ENCODE measurements at places on chromosomes 6 and 20. TPM values are rescaled to one million over a fixed set of nuclear protein-coding genes. Genes with fewer than 3 reads are reported as not detected.

The GCNT2 gene
- 5.0 TPM for total RNA-seq

The DEFB125 gene
- not detected for total RNA-seq

The NCOA6 gene
- 32.3 TPM for total RNA-seq

The NFATC2 gene
- 68.8 TPM for total RNA-seq

The PDYN gene
- total RNA-seq = not detected

The PRPH2 gene
- not detected for total RNA-seq

- H3K4me1 ChIP-seq = peaks cover 24% of the 10 kb centered on the region
- H3K27ac ChIP-seq = peak overlapping the region; percentile 83
These were observed 35.8 kb upstream of the SHLD1 start for GRCh38 chr20:5714261-5715041.

- H3K27me3 ChIP-seq = no peaks in the 10 kb centered on the region
- H3K4me1 ChIP-seq = no peaks in the 10 kb centered on the region
- no peaks in the 10 kb centered on the region for H3K36me3 ChIP-seq
- H3K27ac ChIP-seq = no peak overlapping the region
These were observed 87.5 kb downstream of the DACT2 start for GRCh38 chr6:168232062-168232461.

- no peak for DNase-seq
- peaks cover 85% of the 10 kb centered on the region for H3K4me1 ChIP-seq
- H3K27ac ChIP-seq = peak overlapping the region; percentile 82
- no peaks in the 10 kb centered on the region for H3K27me3 ChIP-seq
- H3K36me3 ChIP-seq = peaks cover 11% of the 10 kb centered on the region
- peak overlapping the region; percentile 55 for H3K4me3 ChIP-seq
These were observed 95.6 kb downstream of the JARID2 start for GRCh38 chr6:15341311-15342001.

- peaks cover 34% of the 10 kb centered on the region for H3K4me1 ChIP-seq
- peaks cover 26% of the 10 kb centered on the region for H3K36me3 ChIP-seq
- H3K27ac ChIP-seq = peak overlapping the region; percentile 81
- no peaks in the 10 kb centered on the region for H3K27me3 ChIP-seq
- DNase-seq = peak; percentile 54
These were observed 1.4 kb upstream of the CEP43 start for GRCh38 chr6:166997768-166998255.

DNA sequence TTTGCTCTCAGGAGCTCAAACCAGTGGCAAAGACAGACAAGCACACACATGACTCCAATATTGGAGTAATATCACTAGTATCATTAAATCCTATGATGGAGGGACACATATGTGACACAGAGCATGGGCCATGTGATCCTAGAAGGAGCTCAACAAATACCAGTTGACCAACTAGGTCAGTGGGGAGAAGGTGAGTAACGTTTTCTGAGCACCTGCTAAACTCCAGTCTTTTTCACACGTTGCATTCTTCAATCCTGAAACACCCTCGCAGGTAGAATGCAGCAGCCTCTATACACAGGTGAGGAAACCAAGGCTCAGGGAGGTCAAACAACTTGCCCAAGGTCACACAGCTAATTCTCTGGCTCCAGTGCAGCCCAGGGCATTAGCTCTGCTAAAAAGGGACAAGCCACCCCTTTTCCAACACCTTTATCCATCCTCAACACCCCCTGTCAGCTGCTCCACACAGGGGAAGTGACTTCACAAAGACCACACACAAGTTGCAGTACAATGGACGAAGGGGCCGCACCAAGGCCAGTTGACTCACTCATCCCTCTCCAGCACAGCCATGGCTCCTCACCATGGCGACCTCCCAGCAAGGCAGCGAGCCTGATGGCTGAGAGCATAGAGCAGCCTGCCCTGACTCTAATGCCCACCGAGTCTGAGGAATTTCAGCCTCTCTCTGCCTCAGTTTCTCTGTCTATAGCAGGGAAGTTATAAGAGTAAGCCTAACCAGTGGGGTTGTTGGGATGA is 4.4 kb downstream of the CAPN11 start:
- H3K36me3 ChIP-seq = no peaks in the 10 kb centered on the region
- no peak overlapping the region for H3K27ac ChIP-seq
- no peak overlapping the region for H3K4me3 ChIP-seq
- no peak for DNase-seq

GRCh38 chr20:48866936-48867335 is 39.1 kb upstream of the PREX1 start:
- peaks cover 5% of the 10 kb centered on the region for H3K4me1 ChIP-seq
- no peak for DNase-seq
- no peak overlapping the region for H3K4me3 ChIP-seq
- H3K36me3 ChIP-seq = no peaks in the 10 kb centered on the region

DNA sequence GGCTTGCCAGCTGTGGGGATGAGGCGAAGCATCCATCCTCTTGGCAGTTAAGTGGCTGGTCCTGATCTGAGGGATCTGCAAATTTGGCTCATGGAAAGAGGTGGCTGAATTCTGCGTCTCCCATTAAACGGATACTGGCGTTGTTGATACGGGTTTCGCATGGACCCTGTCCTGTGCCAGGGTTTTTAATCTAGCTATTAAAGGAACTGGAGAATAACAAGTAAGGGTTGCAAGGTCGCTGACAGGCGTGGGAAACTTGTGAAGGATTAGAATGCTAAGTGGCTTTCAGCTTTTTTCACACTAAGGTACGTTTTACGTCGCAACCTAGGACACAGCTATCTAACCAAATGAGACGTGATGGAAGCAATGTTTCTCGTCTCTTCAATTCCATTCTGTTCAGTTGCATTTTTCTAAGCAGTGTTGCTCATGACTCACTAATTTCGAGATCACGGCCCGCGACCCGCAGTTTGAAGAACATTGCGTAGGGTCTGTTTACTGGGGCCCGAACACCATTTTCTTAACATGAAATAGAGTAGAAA is 852 bp downstream of the GMNN start:
- DNase-seq = peak; percentile 22
- peak overlapping the region; percentile 99 for H3K4me3 ChIP-seq
- H3K4me1 ChIP-seq = peaks cover 37% of the 10 kb centered on the region
- peak overlapping the region; percentile 99 for H3K27ac ChIP-seq
- no peaks in the 10 kb centered on the region for H3K27me3 ChIP-seq

- peak overlapping the region; percentile 80 for H3K27ac ChIP-seq
- H3K27me3 ChIP-seq = no peaks in the 10 kb centered on the region
- peaks cover 64% of the 10 kb centered on the region for H3K36me3 ChIP-seq
These were observed 133.9 kb upstream of the NEDD9 start for GRCh38 chr6:11366183-11366933.

DNA sequence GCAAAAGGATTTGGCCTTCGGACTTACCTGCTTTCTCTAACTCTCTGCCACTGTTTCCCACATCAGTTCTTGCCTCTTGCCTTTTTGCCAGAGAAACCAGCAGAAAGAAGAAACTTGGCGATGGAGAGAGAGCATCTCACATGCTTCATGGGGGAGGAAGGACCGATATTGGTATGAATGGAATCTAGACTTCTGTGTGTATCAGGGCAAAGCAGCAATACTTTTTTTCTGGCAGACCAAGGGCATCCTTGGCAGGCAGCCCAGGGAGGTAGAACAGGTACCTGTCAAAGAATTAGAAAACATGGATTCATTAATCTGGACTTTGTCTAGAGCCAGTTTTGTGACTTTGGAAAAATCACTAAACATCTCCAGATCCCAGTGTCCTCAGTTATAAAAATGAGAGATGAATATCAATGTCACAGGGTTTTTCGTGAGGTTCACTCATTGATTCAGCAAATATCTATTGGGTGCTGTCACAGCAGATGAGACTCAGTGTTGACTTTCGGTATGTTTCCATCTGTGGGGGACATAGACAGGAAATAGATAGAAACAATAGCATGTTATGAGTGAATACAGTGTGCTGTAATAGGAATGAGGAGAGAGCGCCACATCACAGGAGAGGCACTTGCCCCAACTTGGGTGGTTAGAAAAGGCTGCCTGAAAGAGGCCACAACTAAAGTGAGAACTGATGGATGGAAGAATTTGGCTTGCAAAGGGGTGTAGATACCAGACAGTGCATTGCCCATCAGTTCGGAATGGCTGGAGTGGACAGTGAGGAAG is 114.1 kb downstream of the CD83 start:
- peaks cover 7% of the 10 kb centered on the region for H3K36me3 ChIP-seq
- no peak overlapping the region for H3K4me3 ChIP-seq
- no peaks in the 10 kb centered on the region for H3K27me3 ChIP-seq
- H3K4me1 ChIP-seq = peaks cover 18% of the 10 kb centered on the region

DNA sequence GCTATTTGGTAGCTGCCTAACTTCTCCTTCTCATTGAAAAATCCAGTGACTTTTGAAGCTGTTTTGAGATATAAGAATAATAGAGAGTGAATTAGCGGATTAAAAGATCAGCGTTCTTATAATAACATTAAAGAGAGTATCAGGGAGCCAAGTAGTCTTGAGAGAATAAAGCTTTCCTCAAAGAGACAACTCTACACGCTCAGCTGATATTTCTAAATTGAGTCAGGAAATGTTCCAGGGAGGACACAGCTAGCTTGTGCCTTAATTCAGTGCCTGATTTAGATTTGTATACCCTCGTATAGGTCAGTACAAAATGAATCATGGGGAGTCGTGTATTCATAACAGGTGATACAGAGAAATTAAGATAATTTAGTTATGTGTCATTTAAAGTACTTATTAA is 75.1 kb upstream of the QKI start:
- H3K27ac ChIP-seq = no peak overlapping the region
- H3K4me1 ChIP-seq = no peaks in the 10 kb centered on the region
- peaks cover 3% of the 10 kb centered on the region for H3K27me3 ChIP-seq
- no peaks in the 10 kb centered on the region for H3K36me3 ChIP-seq

GRCh38 chr6:26104457-26105108 is 17.4 kb downstream of the HFE start:
- peak overlapping the region; percentile 99 for H3K27ac ChIP-seq
- peaks cover 2% of the 10 kb centered on the region for H3K27me3 ChIP-seq
- H3K4me3 ChIP-seq = peak overlapping the region; percentile 84

- DNase-seq = no peak
- H3K27ac ChIP-seq = no peak overlapping the region
- H3K27me3 ChIP-seq = no peaks in the 10 kb centered on the region
- H3K36me3 ChIP-seq = no peaks in the 10 kb centered on the region
- H3K4me1 ChIP-seq = no peaks in the 10 kb centered on the region
- no peak overlapping the region for H3K4me3 ChIP-seq
These were observed 1097.1 kb downstream of the KIF16B start for GRCh38 chr20:15476186-15476585.

GRCh38 chr6:100665041-100665380 is 200.3 kb upstream of the SIM1 start:
- peaks cover 8% of the 10 kb centered on the region for H3K4me1 ChIP-seq
- no peak overlapping the region for H3K27ac ChIP-seq
- no peak for DNase-seq
- H3K4me3 ChIP-seq = no peak overlapping the region
- no peaks in the 10 kb centered on the region for H3K27me3 ChIP-seq

DNA sequence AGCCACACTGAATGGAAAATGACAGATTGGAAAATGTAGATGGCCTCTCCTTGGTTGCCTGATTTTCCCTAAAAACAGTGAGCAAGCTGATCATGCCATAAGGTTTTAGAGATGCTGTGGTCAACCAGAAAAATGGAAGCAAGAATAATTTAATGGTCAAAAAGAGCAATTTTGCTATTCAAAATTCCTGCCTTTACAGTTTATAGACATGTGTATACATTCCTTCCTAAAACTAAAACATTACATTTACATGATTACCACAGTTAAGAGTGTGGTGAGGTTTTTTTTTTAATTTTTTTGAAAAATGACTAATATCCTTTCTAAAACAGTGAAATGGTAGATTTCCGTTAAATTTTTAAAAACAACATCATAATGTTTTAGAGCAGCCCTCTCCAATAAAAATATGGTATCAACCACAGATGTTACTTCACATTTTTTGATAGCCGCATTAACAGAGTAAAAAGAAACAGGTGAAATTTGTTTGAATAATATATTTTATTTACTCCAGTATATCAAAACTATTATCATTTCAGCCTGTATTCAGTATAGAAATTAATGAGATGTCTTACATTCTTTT is 407.0 kb upstream of the SOX4 start:
- peaks cover 15% of the 10 kb centered on the region for H3K4me1 ChIP-seq
- no peaks in the 10 kb centered on the region for H3K27me3 ChIP-seq
- no peak overlapping the region for H3K27ac ChIP-seq
- H3K36me3 ChIP-seq = no peaks in the 10 kb centered on the region

- DNase-seq = no peak
- H3K36me3 ChIP-seq = no peaks in the 10 kb centered on the region
- peaks cover 8% of the 10 kb centered on the region for H3K4me1 ChIP-seq
- no peak overlapping the region for H3K27ac ChIP-seq
- peaks cover 25% of the 10 kb centered on the region for H3K27me3 ChIP-seq
- H3K4me3 ChIP-seq = no peak overlapping the region
These were observed 42.6 kb upstream of the IFNGR1 start for GRCh38 chr6:137261761-137262160.

DNA sequence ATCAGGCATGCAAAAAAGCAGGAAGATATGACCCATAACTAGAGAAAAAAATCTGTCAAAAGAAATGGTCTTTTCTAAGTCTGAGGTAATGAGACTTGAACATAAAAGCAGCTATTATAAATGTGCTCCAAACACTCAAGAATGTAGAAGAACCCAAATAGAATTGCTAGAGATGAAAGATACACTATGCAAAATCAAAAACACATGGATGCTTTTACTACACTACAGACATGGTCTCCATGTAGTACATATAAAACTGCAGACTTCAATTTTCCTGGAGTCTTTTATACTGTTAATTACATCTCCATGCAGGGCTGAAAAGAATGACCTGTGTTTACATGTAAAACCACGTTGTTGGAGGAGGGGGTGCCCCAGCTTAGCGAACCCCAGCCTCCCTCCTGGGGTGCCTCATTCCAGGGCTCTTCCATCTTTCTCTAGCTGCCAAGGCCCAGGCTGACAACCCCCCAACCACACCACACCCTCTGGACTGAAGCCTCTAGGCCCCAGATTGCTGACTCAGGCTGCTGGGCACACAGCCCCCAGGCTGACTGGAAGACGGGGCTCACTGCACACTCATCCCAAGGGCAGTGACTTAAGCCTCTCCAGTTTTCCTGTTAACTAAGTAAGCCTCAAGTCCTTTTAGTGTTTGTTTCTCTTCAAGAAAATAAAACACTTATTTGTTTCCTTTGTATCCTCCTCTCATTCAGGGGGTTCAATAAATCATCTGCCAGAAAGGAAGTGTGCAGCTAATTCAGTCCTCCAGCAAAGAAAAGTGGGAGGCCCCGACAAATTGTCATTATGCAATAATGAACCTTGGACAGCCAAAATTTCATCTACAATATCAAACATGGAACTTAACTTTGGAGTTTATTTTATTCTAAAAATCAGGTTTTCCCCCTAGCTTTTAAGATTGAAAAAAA is 26.0 kb upstream of the PLAGL1 start:
- H3K4me3 ChIP-seq = no peak overlapping the region
- DNase-seq = no peak

GRCh38 chr6:2008383-2008976 is 236.9 kb downstream of the GMDS start:
- H3K4me3 ChIP-seq = no peak overlapping the region
- H3K27ac ChIP-seq = no peak overlapping the region

- H3K36me3 ChIP-seq = peaks cover 16% of the 10 kb centered on the region
- H3K27ac ChIP-seq = no peak overlapping the region
- DNase-seq = no peak
- peaks cover 2% of the 10 kb centered on the region for H3K4me1 ChIP-seq
These were observed 13.0 kb upstream of the CLDN20 start for GRCh38 chr6:155250701-155251381.

GRCh38 chr6:53999088-53999755 is 112.0 kb upstream of the MLIP start:
- no peaks in the 10 kb centered on the region for H3K36me3 ChIP-seq
- no peak for DNase-seq
- H3K27me3 ChIP-seq = no peaks in the 10 kb centered on the region
- H3K27ac ChIP-seq = no peak overlapping the region
- no peak overlapping the region for H3K4me3 ChIP-seq

- H3K27me3 ChIP-seq = peaks cover 4% of the 10 kb centered on the region
- no peak overlapping the region for H3K27ac ChIP-seq
- DNase-seq = no peak
These were observed 27.4 kb upstream of the NOP56 start for GRCh38 chr20:2625062-2625461.

All from activated CD4-positive, alpha-beta T cell treated with anti-CD3 and anti-CD28 coated beads, Interleukin-2, amount 10 ng/mL, durations not matched to agents 7 days and 5 days (primary cell).